K562 (cell line): ENCODE measurements at places on chromosomes 3 and 15.

- DNase-seq = no peak
Measured at GRCh38 chr15:38463893-38464292, 10.0 kb downstream of the FAM98B start.

DNA sequence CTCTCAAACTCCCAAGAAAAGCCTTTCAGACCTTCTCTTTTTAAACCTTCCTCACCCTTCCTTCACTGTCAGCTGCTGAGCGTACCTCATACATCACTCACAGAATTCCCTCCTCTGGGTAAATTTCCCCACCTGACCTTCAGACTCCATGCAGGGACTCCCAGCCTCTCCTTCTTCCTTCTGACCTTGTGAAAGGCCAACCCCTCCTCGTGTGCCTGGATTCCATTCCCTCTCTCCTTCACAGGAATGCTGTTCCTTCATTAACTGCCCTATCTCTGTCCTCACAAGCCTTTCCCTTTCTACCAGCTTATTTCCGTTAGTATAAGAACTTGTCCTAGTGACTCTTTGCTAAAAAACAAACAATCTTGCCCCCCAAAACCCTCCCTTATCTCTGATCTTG lies 69.7 kb upstream of the MME start:
- DNase-seq = no peak

DNA sequence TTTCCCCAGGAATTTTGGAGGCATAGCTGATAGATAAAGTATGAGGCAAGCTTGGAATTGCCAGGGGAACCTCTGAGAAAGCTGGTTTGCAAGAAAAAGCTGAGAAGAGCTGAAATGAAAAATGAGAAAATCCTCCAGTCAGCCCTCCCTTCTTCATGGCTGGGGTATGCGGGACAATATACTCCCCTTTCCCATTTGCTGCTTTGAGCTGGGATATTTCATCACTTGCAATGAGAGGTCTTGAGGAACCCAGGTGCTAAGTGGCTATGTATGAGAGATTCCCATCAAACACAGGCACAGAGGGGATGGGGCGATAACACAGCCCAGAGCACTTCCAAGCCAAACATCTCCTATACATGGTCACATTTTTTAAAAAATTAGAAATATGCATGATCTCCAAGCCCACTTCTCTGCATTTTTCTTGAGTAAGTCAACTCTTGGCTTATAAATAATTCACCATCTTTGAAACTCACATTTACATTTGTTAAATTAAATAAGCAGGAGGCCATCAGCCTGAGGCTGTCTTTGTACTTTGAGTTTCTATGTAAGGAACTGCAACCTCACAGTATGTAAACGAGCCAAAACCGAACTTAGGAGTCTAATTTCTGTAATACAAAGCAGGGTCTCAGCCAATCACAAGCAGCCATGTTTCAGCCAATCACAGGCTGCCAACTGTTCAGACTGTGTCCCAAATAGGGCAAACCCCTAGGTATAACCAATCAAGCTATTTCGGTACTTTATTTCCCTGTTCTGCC lies 983.6 kb upstream of the NR2F2 start:
- DNase-seq = no peak

DNA sequence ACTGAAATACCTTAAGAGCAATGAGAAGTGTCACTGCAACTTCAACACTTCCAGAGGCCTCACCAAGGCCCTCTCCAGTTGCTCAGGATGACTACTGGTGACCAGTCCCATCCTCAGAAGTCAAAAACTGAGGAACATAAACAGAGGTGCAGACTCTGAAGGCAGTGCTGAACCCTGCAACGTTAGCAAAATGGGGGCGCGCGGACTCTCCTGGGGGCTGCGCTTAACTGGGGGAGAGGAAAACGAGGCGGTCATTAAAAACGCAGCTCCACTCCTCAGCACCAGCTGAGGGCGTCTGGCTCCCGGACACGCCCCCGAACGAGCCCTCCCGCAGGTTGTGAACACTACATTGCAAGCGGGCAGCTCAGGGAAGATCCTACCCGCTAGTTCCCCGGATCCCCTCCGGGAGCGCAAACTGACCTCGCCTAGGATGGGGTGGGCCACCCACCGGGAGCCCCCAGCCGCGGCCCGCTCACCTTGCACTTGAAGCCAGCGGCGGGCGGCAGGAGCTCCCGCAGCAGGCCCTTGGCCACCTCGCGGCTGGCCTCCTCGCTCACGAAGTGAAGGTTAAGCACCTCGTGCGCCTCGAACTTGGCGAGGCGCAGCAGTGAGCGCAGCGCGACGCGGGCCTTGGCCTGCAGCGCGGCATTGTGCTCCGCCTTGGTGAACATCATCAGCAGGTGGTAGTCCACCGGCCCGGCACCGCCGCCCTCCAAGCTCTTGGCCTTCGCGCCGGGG lies 711 bp downstream of the XXYLT1 start:
- peak; percentile 51 for DNase-seq

GRCh38 chr3:38453913-38454177 lies 155 bp downstream of the ACVR2B start:
- no peak for DNase-seq

- no peak for DNase-seq
Measured at GRCh38 chr3:122984007-122984406, 43.6 kb downstream of the SEMA5B start.

DNA sequence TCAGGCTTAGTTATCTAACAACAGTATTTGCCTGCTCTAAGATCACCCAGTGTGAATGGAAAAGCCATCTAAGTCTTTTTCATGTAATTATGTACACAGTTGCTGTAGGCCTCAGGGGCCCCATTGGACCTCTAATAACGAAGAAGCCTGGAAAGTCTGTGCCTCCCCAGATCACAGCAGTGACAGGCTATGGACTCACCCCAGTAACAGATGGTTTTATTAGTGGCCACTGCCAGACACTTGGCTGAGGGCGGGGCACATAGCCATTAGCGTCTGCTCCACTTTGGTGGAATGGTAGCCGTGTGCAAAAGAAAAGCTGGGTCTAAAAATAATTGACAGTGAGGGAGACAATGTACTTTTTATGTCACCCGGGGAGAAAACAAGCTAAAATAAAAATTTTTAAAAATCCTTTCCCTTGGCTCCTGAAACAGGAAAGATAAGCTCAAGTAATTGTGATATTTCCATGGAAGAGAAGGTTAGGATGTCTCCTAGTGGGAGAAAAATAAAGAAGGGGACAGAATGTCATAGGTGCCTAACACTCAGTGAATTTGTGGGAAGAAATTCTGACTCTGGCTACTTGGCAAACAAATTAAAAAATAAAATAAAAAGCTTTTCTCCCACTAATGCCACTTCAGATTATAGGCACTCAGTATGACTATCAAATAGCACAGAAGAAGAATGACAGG lies 44.3 kb upstream of the ZNF385D start:
- DNase-seq = no peak

DNA sequence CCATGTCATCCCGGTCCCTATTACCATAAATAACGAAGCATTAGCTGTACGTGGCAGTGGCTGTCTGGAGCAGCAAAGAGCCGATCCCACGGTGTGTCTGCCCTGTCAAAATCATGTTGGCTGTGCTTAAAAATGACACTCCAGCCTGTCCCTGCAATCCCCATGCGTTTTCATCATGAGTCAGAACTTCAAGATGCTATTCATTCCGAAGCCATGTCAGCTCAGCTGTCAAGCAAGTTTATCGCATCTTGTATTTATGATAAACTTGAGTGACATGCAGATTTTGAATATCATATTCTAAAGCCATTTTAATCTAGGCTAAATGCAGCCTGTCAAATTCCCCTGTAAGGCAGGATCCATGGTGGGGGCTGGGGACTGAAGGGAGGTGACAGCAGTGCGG lies 152.4 kb downstream of the TJP1 start:
- no peak for DNase-seq

GRCh38 chr3:56123487-56123886 lies 344.8 kb downstream of the ERC2 start:
- DNase-seq = no peak

DNA sequence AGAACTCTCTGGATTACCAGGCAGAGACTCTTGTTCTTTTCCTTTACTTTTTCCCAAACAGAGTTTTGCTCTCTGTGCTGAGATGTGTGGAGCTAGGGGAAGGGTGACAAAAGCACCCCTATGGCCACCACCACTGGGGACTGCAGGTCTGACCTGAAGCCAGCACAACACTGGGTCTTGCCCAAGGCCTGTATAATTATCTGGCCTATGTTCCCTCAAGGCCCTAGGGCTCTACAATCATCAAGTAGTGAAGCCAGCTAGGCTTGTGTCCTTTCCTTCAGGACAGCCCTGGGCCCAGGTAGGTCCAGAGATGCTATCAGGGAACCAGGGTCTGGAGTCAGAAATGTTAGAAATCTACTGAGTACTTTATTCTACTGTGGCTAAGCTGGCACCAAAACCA lies 28.4 kb downstream of the MYO1E start:
- DNase-seq = no peak

GRCh38 chr3:113496924-113497323 lies 18.0 kb downstream of the SPICE1 start:
- DNase-seq = no peak

DNA sequence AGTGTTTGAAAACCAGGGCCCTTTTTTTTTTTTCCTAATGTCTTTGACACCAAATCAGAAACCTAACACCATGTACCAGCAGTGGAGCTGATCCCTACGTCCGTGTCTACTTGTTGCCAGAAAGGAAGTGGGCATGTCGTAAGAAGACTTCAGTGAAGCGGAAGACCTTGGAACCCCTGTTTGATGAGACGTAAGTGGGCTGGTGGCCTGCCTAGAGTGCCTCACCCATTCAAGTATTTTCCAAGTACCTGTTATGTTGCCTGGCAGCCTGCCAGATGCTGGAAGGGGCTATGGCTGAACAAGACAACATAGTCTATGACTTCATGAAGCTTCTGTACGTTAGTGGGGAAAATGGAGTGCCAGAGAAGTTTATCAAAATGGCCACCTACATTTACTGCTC lies 39.7 kb downstream of the ESYT3 start:
- DNase-seq = no peak

DNA sequence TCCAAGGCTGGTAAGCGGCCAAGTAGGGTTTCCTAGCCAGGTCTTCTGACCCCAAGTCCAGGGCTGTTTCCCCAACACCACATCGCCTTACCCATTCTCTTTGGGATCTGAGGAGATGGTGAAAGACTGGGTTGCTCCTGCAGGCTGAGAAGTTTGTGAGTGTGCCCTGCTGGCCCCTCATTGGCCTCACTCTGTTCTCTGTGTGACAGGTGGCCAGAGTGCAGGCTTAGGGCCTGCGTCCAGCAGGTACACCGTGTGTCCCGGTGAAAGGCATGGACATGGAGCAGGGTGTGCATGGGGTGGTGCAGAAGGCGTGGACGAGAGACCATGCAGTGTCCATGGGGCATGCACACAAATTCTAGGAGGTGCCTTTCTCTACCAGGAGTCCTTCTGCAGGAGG lies 91.3 kb downstream of the DGKG start:
- no peak for DNase-seq

GRCh38 chr3:32960404-32961170 lies 9.1 kb downstream of the CCR4 start:
- DNase-seq = no peak

- no peak for DNase-seq
Measured at GRCh38 chr15:94234300-94234699, 2.9 kb downstream of the MCTP2 start.

- DNase-seq = no peak
Measured at GRCh38 chr3:17135696-17136095, 250.9 kb downstream of the PLCL2 start.

DNA sequence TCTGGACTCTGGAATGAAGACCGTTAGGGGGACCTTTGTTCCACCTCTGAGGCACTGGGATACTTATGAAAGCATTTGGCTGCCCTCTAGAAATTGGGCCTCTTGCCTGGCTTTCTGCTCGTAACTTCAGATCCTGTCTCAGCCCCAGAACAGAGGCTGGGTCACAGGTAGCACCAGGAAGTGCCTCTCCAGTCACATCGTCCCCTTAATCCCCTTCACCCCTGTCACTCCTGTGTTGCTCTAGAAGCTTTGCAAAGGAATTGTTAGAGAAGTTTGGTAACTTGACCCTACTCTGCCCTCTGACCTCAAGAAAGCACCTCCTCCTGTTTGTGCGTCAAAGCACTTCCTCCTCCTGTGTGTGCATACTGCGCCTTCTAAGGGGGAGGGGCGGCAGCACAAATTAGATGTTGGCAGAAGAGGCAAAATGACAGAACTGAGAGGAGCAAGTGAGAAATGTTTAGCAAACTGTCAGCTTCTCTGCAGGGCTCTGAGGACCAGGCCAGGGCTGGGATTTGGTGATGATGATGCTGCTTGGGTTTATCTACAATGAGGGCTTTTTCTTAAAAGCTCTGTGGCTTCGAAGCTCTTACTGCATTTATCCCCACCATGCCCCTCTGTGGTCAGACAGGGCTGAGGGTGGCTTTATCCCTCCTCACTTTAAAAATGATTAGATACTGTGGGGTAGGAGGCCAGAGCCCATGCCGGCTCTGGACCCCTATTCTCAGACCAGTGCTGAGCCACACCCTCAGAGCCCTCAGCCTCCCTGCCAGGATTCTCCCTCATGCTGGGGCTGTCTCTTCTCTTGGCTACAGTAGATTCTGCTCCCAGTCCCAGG lies 76.2 kb downstream of the LARS2 start:
- DNase-seq = peak; percentile 73

DNA sequence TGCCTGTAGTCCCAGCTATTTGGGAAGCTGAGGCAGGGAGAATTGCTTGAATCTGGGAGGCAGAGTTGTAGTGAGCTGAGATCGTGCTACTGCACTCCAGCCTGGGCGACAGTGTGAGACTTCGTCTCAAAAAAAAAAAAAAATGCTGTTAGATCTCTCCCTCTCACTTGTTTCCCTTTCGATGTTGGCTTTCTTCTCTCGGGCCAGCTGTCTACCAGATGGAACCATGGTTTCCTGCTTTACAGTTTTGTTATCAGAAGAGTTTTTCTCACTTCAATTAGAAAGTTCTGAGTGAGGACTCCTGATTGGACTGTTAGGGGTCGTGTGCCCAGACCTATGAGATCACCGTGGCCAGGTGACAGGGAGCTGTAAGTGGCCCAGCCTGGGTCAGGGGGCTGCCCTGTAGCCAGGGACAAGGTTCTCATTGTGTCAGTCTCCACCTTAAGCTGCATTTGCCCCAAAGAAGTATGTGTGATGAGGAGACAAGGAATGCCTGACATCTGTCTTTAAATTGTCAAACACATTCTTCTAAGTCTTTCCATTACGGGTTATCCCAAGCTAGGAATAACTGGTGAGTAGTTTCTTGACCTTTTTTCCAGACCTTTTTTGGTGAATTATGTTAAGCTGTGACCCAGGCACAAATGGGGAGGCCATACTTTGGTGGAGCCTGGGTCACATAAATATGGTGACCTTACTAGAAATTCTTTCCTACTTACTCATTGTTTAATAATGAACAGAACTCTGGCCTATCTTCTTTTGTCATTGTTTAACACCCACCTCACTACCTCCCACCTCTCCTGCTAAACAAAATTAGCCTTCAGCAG lies 25.2 kb downstream of the SNAPC5 start:
- no peak for DNase-seq

DNA sequence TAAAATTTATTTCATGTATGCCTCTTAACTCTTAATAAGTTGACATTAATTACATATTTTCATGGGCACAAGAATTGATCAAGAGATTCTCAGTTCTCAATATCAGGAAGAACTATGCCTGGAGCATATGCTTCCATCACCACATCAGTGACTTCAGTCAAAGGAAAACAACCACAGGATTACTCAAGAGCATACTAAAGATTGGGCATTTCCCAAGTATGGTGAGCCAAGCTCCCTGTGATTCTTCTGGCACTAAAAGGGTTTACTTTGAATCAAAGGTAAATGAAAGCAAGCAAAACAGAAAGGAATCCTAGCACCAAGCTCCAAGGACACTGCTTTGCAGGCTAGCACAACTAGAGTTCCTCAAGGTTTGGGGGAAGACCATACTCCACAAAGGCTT lies 44.6 kb downstream of the FMN1 start:
- DNase-seq = no peak
